ENCODE measurements at places on chromosomes 12 and 14. TPM values are rescaled to one million over a fixed set of nuclear protein-coding genes. Genes with fewer than 3 reads are reported as not detected.

DNA sequence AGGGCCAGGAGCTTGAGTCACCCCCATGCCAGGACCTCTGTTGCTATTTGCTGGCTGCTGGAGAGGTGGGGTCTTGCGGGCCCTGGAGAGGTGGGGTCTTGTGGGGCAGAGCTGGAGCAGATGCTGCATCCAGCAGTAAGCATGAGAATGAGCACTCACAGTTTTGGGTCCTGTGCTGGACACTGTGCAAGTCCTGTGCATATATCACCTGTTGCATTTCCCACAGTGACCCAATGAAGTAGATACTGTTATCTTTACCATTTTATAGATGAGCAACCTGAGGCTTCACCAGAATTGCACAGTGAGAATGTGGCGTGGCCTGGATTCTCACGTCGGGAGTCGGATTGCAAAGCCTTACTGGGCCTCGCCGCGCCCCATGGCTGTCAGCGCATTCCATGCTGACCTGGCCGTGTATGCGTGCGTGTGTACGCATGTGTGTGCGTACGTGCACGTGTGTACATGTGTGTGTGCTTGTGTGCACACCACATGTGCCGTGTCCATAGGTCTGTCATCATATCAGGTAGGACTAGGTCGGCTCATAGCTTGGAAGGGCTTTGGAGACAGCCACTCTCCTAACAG, 12.0 kb downstream of the COA8 start:
- DNase-seq = no peak

GRCh38 chr14:102573591-102574046, 18.8 kb upstream of the RCOR1 start:
- DNase-seq = no peak

GRCh38 chr14:54362759-54363437, 33.9 kb upstream of the CDKN3 start:
- DNase-seq = no peak

Gene TBC1D30
- 2.0 TPM for total RNA-seq

DNA sequence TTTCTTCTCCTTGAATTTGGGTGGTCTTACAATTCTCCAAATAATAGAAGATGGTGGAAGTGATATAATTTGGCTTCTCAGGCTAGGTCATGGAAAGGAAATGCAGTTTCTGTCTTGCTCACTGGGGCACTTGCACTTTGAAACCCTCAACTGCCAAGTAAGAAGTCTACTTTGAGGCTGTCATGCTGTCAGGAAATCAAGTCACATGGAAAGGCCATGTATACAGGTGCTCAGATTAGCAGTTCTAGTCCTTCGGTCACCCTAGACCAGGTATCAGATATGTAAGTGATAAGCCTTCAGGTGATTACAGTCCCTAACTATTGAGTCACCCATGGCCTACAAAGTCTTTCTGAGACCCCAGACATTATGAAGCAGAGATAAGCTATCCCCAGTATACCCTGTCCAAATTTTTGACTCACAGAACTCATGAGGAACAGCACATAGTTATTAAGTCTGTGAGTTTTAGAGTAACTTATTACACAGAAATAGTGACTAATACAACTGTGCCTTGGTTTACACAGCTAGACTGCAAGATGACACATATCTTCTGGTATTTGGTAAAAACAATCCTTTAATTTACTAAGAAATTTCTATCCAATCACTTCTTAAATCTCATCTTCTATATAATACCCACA, 26.3 kb upstream of the BBS10 start:
- DNase-seq = no peak

Gene IL31
- total RNA-seq = not detected

Gene RIMBP2
- total RNA-seq = 1.0 TPM

DNA sequence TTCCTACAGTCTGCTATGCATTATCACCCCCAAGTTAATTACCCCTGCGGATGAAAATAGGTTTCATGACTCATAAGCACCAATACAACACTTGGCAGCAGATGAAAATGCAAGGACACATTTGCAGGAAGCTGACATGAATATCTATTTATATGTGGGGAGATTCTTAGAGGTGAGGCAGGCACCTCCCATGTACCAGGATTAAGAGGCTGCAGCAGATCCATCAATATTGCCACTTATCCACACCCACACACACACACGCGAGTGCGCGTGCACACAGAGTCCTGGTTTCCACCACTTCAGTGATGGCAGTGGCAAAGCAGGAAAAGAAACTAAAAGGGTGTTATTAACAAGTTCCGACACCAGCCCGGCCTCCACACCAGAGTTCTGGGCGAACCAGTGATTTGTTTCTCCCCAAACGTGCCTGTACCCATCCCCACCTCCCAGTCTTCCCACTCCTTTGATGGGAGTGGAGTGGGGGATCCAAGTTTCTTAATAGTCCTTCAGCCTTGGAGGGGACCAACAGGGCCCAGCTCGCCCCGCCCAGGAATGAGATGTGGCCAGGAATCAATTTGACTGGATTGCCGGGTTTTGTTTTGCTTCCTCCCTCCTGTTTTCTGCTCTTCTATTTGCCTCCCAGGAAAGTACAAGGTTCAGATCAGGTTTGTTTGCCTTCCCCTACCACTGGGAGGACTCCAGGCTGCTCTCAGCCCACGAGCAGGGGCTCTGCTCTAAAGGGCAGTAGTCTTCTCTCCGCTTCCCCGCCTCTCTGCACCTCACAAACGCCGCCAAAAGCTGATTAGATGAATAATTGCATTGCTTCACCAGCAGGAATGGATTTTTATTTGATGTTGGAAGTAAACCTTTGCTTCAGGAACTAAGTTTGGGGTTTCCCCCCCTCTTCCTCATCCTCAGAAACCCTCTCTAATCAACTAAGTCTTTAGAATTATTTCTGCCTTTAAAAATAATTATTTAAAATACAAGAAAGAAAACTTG, 5.2 kb downstream of the IRF2BPL start:
- peak; percentile 74 for DNase-seq

DNA sequence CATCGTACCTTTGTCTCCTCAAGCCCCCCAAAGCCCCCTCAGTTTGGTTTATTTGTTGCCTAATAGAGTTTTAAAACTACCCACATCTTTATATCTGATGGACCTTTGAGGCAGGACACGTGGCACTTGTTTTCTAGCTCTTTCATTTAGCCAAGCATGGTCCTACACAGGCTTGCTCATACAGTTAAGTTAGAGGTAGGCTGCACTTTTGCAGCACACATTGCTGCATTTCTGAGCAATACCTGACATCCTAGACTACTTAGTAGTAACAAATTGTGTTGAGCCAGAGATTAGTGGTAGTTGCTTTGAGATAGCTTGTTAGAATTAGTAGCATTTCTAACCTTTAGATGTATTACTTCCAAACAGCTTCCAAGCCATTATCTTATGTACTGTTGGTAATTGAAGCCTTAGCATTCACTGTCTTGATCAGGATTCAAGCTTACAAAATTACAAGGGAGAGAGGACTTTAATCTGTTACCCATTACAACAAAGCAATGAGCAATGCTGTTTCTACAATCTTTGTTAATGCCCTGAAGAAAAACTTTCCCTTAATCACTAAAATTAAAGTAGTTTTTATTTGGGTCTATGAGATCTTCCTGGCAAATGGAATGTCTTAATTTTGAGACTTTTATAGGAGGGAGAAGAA, 96.6 kb downstream of the WNK1 start:
- no peak for DNase-seq

- peak; percentile 68 for DNase-seq
Observed at GRCh38 chr14:21917699-21918436, 244.2 kb upstream of the OR4E1 start.

Gene RNASE1
- total RNA-seq = not detected

DNA sequence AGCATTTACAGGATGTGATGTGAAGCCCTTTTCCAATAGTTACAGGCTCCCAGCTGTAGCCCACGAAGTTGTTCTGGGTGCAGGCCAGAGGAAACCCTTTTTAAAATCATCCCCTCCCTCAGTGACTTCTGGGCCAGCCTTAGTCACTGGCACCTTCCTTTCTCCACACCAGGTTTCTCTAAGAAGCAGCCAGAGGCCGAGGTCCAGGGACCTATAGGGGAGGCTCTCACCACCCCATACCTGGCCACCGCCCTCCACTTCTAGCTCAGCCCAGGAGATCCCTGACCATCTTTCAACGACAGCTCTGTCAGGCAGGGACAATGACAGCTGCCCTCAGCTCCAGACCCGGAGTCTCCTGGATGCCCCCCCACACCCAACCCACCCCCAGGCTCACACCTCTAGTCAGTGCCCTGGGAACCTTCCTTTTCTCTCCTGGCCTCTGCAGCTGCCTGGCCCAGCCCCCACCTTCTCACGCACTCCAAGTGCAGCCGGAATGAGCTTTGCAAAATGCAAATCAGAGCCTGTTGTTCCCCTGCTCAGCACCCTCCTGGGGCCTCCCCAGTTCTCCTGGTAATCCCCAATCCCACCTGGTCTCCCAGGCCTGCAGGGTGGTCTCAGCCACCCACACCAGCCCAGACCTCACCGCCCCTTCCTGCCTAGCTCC, 46.7 kb downstream of the TESC start:
- DNase-seq = no peak

DNA sequence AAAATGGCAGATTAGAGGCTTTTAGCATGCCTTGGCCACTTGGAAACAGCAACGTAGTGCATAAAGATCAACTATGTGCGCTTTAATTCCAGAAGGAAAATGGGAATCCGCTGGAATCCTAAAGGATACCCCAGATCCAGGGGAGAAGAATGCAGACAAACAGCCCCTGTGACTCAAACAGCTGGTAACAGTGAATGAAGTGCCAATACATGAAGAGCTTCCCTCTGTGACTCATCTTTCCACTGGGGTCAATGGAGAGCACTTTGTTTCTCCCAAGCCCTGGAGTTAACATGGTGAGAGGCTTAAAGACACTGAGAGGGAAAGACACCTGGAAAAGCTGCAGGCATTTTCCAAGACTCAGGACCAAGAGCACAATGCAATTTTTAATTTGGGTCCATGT, 263.1 kb downstream of the CEP128 start:
- no peak for DNase-seq

Gene OR4K15
- total RNA-seq = not detected

GRCh38 chr12:5756338-5756842, 188.7 kb downstream of the ANO2 start:
- DNase-seq = no peak

DNA sequence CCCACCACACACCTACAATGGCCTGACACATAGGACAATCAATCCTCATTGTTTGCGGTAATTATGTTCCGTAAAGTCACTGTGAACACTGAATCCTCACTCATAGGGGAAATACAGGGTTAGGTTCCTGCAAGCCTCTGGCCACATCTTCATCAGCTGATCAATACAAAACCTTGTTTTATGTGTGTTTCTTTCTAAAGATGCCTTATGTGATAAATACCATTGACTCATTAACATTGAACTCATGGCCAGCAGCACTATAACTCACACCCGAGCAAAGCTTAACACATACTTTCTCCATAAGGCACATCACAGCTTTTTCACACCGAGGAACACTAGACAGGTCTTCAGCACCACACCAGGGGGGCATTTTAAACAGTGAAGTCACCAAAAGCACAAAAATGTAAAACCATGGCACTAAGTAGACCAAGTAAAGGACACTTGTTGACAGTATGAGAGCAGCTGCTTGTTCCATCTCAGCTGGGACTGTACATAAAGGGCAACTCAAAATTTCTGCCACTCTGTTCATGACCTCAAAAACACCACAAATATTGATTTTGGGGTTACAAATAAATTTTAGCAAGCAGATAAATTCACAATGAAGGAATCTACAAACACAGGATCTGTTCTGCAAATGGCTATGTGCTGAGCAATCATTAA, 60.5 kb downstream of the ESR2 start:
- DNase-seq = no peak
